ENCODE measurements at places on chromosomes 16 and 17. TPM values are rescaled to one million over a fixed set of nuclear protein-coding genes. Genes with fewer than 3 reads are reported as not detected.

The HSD17B2 gene
- total RNA-seq = 1.1 TPM

The PPM1E gene
- total RNA-seq = 0.88 TPM

The CNTROB gene
- total RNA-seq = 6.2 TPM

The SLC16A5 gene
- not detected for total RNA-seq

The HOXB1 gene
- not detected for total RNA-seq

The SCARF1 gene
- not detected for total RNA-seq

The IL21R gene
- total RNA-seq = 1.0 TPM

The TEKT3 gene
- total RNA-seq = not detected

The CNGB1 gene
- total RNA-seq = not detected

The CLEC10A gene
- total RNA-seq = not detected

The RNF135 gene
- 14.8 TPM for total RNA-seq

The KRTAP16-1 gene
- not detected for total RNA-seq

The HIC1 gene
- total RNA-seq = not detected

The SSTR5 gene
- total RNA-seq = not detected

The MT1H gene
- total RNA-seq = not detected

The KCNJ12 gene
- total RNA-seq = 0.14 TPM

The OR2C1 gene
- not detected for total RNA-seq

The AOC2 gene
- total RNA-seq = not detected

The PLXDC1 gene
- total RNA-seq = not detected

The TBC1D3H gene
- total RNA-seq = not detected
